ENCODE measurements at places on chromosomes 2 and 18.
A peak's percentile ranks its signal among the peaks of the same experiment; 100 is the strongest.

DNA sequence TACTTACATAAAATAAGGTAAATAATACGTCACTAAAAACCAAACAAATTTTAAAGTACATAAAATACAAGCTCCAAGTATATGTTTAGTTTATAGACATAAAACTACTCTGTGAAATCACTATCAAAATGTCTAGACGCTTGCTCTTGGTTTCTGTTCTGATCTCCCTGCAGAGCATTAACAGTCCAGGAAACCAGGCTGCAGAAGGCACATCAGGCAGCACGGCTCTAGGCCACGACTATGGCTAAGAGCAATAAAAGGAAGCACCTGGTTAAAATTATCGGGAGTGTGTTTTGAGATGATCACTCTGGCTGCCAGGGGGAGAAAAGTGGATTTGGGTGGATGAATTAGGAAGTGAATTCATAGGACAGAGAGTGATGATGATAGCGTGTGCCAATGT lies 196.0 kb upstream of the SPHKAP start:
- DNase-seq, result no peak

DNA sequence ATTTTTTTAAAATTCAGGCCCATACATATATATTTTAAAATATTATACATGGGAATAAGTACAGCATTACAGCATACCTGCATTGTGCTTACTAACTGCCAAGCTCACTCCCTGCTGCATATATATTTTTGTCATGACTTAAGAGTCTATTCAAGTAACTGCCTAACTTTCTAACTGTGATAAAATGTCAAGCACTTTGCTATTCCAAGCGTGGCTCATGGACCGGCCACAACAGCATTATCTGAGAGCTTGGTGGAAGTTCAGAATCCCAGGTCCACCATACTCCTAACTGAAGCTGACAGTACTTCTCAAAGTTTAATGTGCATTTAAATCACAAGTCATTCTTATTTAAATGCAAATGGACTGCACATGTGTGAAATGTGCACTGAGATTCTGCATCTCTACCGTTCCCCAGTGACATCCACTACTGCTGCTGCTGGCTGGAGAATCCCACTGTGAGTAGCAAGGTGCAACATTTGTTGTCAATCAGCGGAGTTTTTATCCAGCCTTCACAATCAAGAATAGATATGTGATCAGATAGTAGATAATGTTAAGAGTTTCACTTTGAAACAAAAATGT lies 79.1 kb downstream of the DYM start:
- DNase-seq, result no peak

GRCh38 chr2:170925923-170926322 lies 3.1 kb upstream of the GORASP2 start:
- no peak for DNase-seq

DNA sequence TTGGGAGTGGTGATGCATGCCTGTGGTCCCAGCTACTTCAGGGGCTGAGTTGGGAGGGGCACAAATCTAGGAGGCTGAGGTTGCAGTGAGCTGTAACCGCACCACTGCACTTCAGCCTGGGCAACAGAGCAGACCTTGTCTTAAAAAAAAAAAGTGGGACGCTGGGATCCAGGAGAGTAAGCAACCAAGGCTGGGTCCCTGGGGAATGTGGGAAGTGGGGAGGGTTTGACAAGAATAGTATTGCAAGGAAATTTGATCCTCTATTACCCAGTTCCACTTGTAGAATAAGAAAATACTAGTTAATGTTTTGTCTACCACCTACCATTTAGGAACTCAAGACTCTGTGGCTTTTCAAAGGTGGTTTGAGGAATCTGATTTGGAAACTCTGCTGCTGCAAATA lies 21.1 kb upstream of the DYTN start:
- DNase-seq, result no peak

DNA sequence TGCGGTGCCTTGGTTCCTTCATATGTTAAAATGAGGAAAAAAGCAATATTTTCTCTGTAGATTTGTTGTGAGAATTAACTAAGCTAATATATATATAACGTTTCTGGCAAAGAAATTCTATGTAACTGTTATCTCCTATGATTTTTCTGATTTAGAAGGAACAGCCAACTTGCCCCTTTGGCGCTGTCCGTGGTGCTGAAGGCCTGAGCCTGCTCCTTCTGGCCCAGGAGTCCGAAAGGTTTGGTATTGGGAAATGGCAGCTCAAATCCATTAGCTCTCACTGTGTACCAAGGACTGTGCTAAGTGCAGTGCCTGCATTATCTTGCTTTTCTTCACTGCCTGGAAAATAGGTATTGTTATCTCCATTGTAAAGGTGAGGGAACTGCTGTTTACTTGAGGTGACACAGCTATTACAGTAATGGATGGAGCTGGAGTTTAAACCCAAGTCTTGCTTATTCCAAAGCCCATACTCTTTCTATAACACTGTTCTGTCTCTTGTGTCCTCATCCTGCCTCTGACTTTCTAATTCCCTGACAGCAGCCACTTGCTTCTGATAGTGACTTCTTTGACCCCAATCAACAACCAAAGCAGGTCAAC lies 52.2 kb downstream of the C1QL2 start:
- DNase-seq, result peak; percentile 63
